ENCODE measurements at places on chromosomes 6 and 20.

GRCh38 chr6:32829495-32829894 is 9.0 kb downstream of the TAP2 start:
- DNase-seq = no peak

DNA sequence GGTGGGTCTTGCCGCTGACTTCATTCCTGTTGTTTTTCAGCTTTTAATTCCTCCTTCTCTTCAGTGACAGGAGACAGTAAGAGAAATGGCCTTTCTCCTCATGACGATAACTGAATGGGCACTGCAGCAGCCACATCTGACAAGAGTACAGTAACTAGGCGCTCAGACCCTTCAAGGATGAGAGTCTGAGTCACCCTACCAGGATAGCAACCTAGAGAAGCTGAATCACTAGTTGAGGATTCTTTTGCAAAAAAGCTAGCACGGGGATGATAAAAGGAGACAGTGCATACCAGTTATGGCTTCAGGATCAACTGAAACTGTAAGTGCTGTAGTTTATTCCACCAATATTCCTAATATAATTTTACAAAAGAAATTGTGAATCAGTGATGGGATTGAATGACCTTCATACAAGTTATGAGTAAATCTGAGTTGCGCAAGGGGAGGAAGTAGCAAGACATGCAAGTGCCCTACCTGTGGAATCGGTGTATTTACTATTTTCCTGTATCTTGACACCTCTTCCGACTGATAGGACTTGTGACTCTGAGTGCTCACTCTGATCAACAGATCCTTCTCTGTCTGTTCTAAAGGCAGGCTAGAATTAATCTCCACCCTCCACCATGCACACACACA is 161.8 kb upstream of the GRIK2 start:
- no peak for DNase-seq

DNA sequence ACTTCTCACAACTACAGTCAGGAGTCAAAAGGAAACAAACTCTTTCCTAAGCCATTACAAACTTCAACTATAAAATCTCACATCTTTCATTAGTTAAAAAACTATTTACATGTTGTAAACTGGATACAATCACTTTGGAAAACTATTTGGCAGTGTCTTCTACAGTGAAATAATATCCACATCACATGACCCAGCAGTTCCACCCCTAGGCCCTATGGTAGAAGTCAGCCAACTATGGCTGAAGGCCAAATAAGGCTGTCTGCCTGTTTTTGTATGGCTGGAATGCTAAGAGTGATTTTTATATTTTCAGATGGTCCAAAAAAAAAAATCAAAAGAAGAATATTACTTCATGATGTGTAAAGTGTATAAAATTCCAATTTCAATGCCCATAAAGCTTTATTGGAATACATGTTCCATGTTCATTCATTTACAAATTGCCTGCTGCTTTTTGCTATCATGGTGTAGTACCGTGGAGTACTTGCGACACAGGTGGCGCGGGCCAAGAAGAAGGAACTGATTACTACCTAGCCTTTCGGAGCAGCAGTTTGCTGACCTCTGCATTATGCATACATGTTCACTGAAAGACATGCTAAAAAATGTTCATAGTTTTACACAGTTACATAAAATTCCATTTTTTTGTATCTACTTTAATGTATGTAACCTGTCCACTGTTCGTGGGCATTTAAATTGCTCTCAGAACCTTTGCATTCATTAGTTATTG is 129.0 kb downstream of the KIF16B start:
- no peak for DNase-seq

GRCh38 chr6:121482004-121482693 is 46.7 kb downstream of the GJA1 start:
- DNase-seq = no peak

GRCh38 chr6:165658395-165659058 is 4.5 kb downstream of the PDE10A start:
- DNase-seq = no peak

GRCh38 chr20:56750430-56750829 is 121.3 kb downstream of the TFAP2C start:
- DNase-seq = no peak

DNA sequence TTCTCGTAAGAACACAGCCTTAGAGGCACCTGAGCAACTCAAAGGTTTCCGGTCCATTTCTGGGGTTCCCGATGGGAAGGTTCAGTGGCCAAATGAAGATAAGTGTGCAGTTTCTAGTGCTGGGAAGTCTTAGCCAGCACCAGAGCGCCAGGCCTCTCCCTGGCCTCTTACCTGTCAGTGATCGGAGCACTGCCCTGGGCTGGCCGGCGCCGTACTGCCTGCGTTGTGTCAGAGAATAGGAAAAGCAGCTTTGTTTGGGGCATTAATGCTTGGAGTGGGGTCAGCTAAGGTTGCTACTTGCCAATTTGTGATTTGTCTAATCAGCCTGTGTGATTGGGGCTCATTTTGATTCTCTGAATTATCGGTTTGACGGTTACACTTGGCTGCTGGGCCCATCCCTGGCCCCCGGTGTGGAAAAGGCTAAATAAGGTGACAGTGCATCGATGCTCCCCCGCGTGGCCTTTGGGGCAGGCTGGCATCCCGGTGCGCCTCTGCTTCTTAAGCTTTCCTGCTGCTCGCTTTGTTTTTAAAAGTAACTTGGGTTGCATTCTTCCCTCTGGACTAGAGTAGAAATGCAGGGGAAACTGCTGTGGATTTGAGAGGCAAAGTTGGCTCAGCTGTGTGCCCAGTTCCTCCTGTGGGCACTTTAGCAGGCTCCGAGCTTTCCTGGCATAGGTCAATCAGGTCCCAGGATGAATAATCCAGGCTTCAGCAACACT is 51.8 kb downstream of the TCP11 start:
- DNase-seq = no peak

GRCh38 chr6:134282816-134283215 is 35.1 kb downstream of the SGK1 start:
- DNase-seq = no peak

GRCh38 chr6:43263314-43264178 is 20.3 kb downstream of the TTBK1 start:
- DNase-seq = peak; percentile 39

DNA sequence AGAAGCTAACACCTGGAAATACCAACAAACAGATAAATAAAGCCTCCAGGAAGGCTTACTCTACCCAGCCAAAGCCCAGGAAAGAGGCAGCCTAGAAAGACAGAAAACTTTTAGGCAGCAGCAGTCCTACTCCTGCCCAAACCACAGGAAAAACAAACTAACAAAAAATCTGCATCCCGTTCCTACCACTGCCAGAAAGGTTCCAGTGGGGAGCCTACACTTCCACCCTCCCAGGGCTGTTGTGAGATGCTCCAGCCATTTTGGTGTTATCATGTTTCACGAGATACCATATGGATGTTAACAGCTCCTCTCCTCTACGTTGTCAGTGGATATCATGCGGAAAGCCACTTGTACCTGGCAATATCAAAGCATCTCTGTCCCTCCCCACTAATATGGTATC is 336.7 kb upstream of the PRND start:
- DNase-seq = no peak

- DNase-seq = no peak
These were observed 682.0 kb downstream of the GRIK2 start for GRCh38 chr6:102075539-102075938.

- no peak for DNase-seq
These were observed 274.3 kb downstream of the QKI start for GRCh38 chr6:163688739-163689362.

- no peak for DNase-seq
These were observed 217.7 kb downstream of the OR2B2 start for GRCh38 chr6:27694547-27694874.

GRCh38 chr6:33140556-33140955 is 51.7 kb downstream of the COL11A2 start:
- DNase-seq = no peak

GRCh38 chr20:48845721-48846306 is 18.0 kb upstream of the PREX1 start:
- DNase-seq = no peak

Measured in midbrain (tissue), 1 donor.